ENCODE measurements at places on chromosomes 3 and 15.

DNA sequence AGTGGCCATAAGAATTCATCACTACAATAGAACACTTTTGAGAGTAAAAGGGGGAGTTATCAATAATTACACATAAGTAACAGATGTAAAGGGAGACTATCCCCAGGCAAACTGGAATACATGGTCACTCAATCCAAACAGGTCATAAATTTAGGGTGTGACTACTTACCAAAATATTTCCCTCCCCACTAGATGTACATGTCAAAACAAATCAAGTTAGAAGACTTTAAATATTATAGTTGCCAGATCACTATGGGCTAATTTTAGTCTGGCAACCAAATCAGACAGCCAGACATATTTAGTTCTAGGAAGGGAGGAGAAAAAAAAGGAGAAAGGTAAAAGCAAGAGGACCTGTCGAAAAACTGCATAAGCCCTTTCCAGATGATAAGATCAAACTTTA is 23.1 kb downstream of the SLC24A5 start:
- no peak for DNase-seq

DNA sequence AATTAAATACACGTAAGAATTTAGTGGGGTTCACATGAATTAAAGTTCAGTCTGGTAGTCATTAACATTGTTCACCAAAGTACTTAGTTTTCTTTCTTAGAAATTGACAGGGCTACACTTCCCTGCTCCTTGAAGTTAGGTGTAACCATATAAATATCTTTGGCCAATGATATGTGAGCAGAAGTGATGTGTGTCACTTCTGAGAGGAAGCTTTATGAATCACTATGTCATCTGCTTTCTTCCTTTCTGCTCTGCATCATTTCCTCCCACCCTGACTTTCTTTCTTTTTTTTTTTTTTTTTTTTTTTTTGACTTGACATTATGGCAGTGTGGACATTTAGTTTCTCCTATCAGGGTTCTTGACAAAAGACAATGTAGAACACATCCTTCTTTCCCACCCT is 156.2 kb upstream of the COL8A1 start:
- no peak for DNase-seq

- no peak for DNase-seq
Observed at GRCh38 chr3:32285891-32286290, 47.4 kb downstream of the CMTM8 start.

- DNase-seq = no peak
Observed at GRCh38 chr3:38542401-38543298, 46.5 kb downstream of the EXOG start.

GRCh38 chr3:127038466-127038865 is 55.6 kb downstream of the PLXNA1 start:
- DNase-seq = no peak

DNA sequence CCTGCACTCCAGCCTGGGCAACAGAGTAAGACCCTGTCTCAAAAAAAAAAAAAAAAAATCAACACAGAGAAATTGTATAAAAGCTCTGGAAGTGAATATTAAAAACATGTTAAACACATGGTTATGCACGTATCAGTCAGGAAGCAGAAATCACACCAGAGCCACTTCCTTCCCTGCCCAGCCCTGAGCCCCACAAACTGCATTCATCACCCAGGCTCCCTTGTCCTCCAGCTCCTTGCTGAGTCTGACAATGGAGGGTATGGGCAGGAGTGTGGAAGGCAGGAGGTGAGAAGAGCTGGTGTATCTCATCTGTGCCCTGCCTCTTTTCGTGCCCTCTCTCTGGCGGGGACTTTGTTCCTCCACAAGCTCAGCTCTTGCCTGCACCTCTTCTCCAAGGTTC is 12.1 kb upstream of the LOXL1 start:
- DNase-seq = no peak

- DNase-seq = no peak
Observed at GRCh38 chr3:13235079-13235478, 161.8 kb upstream of the IQSEC1 start.

GRCh38 chr3:65829228-65829627 is 209.5 kb downstream of the MAGI1 start:
- no peak for DNase-seq

DNA sequence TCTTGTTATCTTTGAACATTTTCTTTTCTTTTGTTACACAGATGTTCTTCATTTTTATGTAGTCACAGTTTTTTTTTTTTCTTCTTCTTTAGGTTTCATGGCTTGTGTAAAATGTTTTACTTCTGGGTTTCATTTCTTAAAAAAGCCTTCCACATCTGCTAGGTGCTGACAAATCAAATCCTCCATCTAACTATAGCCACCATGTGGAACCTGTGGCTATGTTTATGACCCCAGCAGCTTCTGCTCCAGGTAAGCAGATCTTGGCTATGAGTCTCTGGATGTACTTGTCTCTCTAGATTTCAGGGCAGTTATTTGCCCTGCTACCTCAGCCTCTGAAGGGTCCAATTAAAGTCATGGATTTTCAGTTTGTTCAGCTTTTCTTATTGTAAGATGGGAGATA is 44.5 kb downstream of the OXSM start:
- DNase-seq = no peak

- DNase-seq = no peak
Observed at GRCh38 chr3:177822681-177823096, 625.4 kb upstream of the TBL1XR1 start.

- DNase-seq = no peak
Observed at GRCh38 chr15:38427380-38427779, 26.5 kb upstream of the FAM98B start.

- no peak for DNase-seq
Observed at GRCh38 chr15:99718421-99718820, 14.8 kb downstream of the LYSMD4 start.

DNA sequence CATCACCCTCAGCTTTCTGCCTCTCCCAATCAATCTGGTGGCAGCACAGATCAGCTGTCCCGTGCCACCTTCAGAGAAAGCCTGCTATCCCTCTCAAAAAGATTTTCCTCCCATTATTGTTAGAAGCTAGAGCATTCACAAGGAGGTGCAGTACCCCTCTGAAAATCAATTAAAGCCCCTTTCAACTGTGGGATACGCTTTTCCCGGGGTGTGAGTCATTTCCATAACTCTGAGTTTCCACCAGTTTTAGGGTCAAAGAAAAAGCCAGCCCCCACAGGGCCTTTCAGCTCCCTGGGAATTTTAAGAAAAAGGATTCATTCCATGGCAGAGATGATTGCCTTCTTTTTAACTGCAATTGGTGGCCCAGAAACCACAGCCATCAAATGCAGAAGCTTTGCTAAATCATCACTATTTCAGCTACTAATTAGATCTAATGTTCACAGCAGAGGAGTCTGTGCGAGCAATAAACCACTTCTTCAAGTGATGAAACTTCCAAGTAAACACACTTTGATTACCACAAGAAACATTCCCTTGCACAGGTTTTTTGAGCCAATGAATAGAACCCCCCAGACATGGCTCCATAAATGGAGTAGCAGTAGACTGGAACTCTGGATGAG is 270.0 kb upstream of the TPRG1 start:
- no peak for DNase-seq

DNA sequence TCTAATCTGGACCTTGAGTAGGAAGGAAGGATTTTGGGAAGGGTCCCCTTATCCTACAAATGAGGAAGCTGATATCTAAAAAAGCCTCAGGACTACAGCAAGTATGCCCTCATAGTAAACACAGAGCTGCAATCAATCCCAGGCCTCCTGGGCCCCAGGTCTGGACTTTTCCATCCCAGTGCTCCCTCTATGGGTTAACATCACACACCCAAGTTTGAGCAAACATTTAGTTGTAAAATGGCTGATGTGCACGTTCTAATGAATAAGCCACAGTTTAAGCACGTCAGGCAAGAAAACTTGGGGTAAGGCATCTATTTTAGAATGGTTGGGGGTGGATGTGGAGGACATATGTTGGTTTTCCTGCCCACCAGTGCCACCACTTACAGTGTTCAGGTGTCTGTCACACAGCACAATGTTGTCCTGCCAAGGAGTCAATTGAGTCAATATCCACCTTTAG is 44.3 kb upstream of the UBE2E1 start:
- no peak for DNase-seq

DNA sequence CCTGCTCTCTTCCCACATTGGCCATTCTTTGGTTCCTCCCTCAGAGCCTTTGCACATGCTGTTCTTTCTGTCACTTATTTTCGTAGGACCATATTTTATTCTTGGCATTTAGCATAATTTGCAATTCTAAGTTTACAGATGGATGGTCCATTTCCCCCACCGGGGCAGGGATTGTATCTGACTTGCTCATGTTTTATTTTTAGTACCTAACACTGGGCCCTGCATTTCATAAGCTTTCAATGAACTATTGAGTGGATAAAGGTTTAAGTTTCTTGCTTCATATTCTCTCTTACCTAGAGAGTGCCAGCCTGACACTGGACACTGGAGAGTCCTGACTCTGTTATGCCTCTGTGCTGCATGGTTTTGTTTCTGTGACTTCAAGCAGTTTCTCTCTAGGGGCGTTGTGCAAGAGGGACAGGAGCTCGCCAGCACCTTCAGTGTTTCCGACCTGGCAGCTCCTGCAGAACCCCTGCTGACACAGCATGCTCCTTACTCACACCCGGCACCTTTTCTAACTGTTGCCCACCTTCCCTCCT is 87.4 kb downstream of the FLNB start:
- DNase-seq = no peak

GRCh38 chr15:72197041-72197459 is 537 bp downstream of the GRAMD2A start:
- DNase-seq = no peak

DNA sequence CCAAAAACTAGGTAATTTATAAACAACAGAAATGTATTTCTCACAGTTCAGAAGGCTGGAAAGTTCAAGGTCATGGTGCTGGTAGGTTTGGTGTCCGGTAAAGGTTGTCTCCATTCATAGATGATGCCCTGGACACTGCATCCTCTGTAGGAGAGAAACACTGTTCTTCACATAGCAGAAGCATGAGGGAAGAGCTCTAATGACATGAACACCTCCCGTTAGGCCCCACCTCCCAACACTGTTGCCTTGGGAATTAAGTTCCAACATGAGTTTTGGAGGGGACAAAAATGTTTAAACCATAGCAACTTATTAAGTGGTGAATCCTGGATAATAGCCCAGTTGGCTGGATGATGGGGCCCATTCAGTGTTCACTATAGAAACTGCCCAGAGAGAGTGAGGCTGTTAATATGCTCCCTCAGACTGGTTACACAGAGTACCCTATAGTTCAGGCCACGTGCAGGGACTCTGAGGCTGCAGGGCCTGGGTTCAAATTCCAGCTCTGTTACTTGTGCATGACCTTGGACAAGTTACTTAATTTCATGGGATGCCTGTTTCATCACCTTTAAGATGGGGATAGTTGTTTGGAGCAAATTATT is 37.0 kb downstream of the CCNL1 start:
- no peak for DNase-seq

DNA sequence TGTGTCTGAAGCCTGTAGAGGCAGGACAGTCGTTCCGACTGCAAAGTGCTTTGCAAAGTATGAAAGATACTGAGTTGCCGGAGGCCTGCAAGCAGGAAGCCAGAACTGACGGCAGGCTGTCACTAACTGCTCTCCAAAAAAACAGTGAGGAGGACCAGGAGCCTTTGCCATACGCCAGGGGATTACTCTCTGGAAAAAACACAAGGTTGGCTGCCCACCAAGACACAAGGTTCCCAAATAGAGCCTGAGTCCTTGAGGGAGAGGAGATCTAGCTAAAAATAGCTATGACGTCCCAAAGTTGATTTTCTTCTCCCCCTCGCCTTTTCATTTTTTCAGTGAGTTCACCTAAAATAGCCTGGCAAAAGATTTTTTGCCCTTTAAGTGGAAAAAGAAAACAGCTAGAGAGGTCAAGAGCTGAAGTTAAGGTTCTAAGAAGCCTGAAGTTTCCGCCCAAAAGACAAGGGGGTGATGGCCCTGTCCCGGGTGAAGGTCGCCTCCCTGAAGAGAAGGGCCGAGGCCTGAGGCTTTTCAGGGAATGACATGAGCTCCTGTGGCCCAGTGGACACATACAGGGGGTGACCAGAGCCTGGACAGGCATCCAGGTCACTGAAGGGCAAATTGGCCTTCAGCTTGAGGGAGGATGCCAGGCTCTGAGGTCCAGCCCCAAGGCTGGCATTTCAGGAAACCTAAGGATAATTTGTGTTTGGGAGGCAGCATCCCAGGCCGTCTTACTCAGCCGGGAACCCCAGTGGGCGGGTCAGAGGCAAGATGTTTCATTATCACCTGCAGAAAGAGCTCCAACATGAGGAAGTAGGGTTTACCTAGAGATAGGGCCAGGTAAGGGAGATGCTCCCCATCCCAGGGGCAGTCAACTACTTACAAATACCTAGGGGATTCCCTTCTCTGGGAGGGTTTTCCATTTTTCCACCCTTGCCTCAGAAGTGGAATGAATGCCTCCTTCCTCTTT is 44.9 kb upstream of the DGKG start:
- DNase-seq = no peak

DNA sequence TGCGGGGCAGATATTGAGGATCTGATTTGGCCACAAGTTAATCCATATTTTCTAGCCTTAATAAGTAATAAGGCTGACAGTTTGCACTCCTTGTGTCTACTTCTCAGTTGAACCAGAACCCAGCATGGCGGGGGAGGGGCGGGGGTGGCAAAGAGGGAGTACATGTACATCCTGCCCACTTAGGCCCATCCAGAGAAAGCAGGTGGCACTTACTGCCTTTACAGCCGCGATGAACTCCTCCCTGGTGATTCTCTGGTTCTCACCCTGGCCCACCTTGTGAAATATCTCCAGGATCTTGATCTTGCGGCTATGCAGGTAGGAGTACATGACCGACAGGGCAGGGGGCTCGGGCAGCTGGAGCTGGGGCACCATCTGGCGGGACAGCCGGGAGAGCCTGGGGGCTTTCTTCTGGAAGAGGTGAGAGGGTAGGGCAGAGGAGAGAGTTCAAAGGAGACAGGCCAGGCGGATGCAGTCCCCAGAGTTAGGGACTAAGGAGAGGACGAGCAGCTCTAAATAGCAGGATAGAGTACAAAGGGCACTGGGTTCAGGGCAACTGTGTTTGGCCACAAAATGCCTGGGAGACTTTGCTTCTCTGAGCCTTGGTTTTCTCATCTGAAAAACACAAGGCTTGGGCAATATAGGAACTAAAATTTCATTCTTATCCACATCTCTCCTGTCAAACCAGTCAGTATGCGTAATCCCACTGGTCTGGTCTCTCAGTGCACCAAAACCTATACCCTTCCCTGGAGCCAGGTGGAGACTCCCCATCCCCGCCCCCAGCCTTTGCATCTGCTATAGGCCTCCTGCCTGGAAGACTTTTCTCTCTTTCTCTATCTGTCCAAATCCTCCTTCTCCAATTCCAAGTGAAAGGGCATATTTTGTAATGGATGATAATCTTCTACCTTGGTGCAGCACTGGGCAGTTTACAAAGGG is 10.1 kb downstream of the EFCAB12 start:
- DNase-seq = no peak

GRCh38 chr3:11613851-11614487 is 29.7 kb downstream of the VGLL4 start:
- no peak for DNase-seq
